ENCODE measurements at places on chromosomes 3 and 15. TPM values are rescaled to one million over a fixed set of nuclear protein-coding genes. Genes with fewer than 3 reads are reported as not detected.
A peak's percentile ranks its signal among the peaks of the same experiment; 100 is the strongest.

Gene ZBED2
- 0.47 TPM for total RNA-seq

Gene TTLL13
- not detected for total RNA-seq

Gene IQCF5
- not detected for total RNA-seq

Gene TLR9
- not detected for total RNA-seq

Gene NLGN1
- total RNA-seq, result 2.4 TPM

- no peak for DNase-seq
Observed at GRCh38 chr3:9246189-9246588, 3.3 kb downstream of the SRGAP3 start.

- no peak for DNase-seq
Observed at GRCh38 chr3:65836047-65836446, 202.7 kb downstream of the MAGI1 start.

DNA sequence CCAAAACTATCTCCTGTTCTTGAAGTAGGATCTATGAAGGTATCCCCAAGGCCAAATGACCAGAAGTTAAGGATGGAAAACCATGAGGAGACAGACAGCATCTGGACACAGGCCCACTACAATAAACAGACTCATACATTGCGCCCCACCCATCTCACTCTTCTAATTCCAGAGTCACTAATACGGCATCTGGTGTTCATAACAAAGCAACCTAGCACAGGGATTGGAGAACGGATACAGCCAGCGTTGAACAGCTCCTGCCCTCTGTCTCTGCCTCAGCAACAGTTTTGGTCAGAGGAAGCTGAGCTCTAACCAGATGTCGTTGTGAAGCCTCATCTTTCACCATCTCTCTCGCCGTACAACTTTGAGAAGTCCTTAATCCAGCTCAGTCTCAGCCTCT, 44.5 kb upstream of the CCDC80 start:
- no peak for DNase-seq

DNA sequence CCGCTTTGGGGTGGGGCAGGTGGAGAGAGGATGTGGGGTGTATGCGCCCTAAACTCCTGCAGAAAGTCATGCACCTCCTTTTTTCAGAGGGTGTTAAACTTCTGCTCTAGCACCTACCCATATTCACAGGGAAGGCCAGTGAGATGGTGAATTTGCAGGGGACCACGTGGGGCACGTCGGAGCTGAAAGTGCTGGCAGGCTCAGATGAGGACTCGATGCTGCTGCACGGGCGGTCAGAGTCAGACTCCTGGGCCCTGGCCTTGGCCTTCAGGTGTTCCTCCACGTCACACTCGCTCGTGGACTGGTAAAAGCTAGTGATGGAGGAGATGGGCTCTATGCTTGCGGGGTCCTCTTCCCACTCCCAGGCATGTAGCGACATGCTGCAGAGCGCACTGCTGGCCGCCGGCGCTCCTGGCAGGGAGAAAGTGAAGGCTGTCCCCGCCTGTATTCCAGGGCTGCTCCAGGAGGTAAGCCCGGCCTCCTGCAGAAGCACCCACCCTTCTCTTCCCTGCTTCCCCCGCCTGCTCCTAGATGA, 883 bp downstream of the CFAP92 start:
- no peak for DNase-seq

DNA sequence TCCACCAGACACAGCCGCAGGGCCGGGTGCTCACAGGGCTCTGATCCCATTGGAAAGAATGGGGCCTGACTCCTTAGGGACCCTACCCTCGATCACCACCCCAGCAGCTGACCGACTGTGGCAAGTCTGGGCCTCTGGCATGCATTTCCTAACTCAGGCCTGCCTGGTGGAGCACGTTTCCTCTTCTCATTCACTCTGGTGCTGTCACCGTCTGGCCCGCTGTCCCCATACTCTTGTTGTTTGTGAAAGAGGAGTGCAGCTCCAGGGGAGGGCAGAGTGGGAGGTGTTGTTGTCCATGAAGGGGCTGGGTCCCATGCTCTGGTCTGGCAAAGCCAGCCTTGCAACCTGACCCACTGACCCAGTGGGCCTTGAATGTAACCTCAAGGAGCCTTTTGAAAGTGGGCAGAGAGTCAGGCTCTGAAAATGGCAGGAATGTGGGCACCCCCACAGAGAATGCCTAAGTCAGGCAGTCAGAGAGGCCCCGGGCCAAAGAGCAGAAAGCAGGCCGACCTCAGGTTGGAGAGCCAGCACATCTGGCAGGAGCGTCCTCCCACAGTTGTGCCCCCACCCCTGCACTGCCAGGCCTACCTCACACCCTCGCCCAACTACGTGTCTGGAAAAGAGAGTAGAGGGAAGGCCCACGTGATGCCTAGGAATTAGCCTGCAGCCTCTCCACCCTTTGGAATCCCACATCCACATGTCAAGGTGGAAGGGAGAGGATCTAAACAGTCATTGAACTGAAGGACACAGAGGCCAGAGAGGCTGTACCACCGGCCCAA, 10.9 kb downstream of the SEMA7A start:
- DNase-seq, result no peak

GRCh38 chr3:5568451-5568850, 380.9 kb downstream of the EDEM1 start:
- DNase-seq, result no peak

DNA sequence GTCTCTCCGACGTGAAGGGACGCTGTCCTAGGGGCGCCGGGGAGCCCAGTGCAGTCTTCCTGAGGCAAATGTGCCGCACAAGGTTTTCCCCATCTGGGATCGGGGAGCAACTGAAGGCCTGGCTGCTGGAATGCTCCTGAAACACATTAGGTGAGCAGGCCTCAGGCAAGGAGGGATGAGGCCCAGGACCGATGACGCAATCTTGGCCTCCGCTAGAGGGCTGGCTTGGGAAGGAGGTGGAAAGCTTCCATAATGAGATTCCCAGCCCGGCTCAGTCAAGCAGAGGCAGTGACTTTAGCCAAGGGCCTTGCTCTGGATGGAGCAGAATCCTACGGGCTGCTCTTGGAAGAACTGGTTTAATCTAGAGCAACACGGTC, 50.8 kb downstream of the CPN2 start:
- DNase-seq, result peak; percentile 90

DNA sequence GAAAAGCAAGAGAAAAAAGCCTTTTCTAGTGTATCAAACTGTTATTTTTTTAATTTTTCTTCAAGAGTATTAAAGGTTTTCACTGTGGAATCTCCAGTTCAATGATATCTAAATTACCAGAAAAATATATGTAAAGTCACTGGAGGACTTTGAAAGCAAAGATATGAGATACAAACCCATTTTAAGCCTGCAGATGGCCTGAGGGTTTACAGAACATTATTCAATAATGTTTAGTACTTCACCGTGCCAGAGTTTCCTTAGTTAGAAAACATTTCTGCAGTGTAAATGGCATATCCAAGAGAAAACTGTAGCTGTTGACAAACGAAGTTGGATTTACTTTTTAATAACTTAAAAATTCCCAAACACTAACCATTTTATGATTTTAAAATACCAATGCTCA, 529.4 kb upstream of the AGTR1 start:
- no peak for DNase-seq

DNA sequence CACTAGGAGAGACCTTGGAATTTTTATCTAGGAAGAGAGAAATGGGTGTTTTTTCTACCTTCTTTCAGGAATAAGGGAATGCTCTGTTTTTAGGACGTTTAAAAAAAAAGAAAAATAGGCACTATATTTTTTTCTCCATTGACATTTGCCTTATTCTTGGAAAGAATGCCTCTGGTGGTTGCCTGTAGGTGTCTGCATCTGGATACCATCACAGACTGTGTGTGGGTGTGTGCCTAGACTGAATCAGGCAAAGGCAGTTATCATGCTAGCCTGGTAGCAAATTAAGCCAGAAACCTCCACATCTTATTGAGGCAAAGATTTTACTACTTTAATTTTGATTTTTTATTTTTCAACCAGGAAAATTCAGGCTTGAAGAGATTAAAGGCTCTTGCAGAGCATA, 513.6 kb upstream of the KCNMB2 start:
- no peak for DNase-seq

GRCh38 chr3:146581951-146582467, 23.1 kb downstream of the PLSCR5 start:
- DNase-seq, result no peak

GRCh38 chr3:77514766-77515165, 474.9 kb downstream of the ROBO2 start:
- no peak for DNase-seq

GRCh38 chr3:42507761-42508335, 5.4 kb downstream of the VIPR1 start:
- DNase-seq, result no peak

GRCh38 chr3:194162070-194162678, 26.2 kb downstream of the HES1 start:
- no peak for DNase-seq

- no peak for DNase-seq
Observed at GRCh38 chr15:54046093-54046492, 67.9 kb downstream of the UNC13C start.

Data from right atrium auricular region (tissue), 2 donors.